ENCODE measurements at places on chromosomes 4 and X. TPM values are rescaled to one million over a fixed set of nuclear protein-coding genes. Genes with fewer than 3 reads are reported as not detected.

Gene MAP3K15
- not detected for total RNA-seq

Gene CT45A2
- total RNA-seq: not detected

Gene CDX4
- total RNA-seq: not detected

Gene CCDC149
- 7.3 TPM for total RNA-seq

Gene AFM
- total RNA-seq: not detected

Gene IL13RA2
- total RNA-seq: 27.8 TPM

Gene RHOXF2B
- total RNA-seq: not detected

Gene ZFP42
- under 0.01 TPM for total RNA-seq
